ENCODE measurements at places on chromosomes 5 and 9.
A peak's percentile ranks its signal among the peaks of the same experiment; 100 is the strongest.

GRCh38 chr9:69474821-69475220, 149.8 kb downstream of the ENTREP1 start:
- no peak for DNase-seq

GRCh38 chr9:3348169-3348568, 177.6 kb downstream of the RFX3 start:
- no peak for DNase-seq

DNA sequence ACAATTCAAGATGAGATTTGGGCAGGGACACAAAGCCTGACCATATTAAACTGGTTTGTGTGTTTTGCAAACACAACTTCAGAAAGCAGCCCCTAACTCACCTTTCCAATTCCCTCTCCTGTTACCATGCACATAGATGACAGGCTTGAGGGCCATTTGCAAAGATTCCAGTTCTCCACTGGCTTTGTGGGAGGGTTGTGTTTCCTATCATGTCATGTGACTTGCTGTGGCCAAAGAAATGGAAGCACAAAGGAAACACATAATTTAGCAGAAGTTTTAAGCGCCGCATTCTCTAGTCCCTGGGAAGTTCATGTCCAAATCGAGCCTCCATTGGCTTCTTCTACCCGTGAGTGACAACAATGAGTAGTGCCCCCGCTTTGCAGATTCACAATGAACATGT, 57.9 kb upstream of the CDH6 start:
- DNase-seq = no peak

DNA sequence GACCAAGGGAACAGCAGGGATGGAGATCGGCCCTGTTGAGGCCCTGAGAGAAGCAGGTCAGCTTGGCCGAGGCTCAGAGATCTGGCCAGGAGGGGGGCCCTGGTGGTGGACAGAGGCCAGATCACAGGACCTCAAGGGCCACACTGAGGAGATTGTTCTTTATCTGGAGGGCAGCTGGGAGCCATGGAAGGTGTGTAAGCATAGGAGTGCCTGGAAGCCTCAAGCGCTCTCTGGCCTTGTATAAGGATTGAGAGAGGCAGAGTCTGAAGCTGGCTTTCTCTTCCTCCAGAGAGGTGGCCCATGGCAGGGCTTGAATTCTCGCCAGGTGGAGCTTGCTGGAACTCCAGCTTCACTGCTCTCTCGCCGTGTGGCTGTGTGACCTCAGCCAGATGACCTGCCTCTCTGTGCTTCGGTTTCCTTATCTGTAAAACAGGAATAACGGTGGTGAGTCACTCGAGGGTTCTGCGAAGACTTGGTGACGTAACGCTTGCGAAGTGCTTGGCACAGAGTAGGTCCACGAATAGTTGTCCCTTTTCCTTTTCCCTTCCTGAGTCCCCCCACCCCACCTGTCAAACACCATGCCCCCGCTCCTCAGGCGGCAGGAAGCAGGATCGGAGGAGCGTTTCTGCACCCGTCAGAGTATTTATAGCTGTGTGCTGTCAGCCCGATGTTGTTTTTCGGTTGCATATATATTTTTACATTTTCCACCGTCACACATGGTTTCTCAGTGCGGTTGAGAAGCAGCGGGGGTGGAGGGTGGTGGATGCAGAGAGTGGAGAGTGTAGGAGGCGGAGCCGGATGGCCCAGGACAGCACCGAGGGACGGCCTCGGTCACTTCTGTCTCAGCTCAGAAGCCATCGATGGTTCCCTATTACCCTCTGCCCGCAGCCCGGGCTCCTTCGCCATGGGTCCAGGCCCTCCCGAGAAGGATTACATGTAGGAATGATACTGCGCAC, 17.0 kb upstream of the CRB2 start:
- no peak for DNase-seq

- DNase-seq = no peak
Measured at GRCh38 chr9:11319538-11319937, 706.7 kb upstream of the PTPRD start.

DNA sequence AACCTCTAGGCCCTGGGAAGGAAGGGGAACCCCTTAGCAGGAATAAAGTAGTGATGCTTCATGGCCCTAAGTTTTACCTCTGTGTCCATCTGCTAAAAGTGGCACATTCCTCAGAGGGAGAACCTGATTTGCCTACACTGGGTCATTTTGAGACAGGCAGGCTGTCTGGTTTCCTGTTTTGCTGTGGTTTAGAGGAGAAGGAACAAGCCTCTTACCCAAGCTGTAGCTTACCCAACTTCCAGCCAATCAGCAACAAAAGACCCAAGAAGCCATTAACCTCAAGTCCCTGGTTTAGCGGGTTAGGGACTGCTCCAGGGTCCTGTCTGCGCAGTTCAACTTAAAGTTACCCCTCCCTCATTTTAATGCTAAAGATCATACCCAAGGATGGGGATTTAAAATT, 411.0 kb downstream of the MAT2B start:
- DNase-seq = no peak

DNA sequence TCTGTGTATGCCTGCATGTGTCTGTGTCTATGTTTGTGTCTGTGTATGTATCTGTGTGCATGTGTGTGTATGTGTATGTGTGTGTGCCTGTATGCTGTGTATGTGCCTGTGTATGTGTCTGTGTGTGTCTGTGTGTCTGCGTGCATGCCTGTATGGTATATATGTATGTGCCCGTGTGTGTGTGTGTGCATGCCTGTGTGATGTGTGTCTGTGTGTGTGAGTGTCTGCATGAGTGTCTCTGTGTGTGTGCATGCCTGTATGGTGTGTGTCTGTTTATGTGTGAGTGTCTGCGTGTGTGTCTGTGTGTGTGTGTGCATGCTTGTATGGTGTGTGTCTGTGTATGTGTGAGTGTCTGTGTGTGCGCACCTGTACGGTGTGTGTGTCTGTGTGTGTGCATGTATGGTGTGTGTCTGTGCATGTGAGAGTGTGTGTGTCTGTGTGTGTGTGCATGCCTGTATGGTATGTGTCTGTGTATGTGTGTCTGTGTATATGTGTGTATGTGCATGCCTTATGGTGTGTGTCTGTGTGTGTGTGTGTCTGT, 137.1 kb upstream of the IRX2 start:
- DNase-seq = no peak

DNA sequence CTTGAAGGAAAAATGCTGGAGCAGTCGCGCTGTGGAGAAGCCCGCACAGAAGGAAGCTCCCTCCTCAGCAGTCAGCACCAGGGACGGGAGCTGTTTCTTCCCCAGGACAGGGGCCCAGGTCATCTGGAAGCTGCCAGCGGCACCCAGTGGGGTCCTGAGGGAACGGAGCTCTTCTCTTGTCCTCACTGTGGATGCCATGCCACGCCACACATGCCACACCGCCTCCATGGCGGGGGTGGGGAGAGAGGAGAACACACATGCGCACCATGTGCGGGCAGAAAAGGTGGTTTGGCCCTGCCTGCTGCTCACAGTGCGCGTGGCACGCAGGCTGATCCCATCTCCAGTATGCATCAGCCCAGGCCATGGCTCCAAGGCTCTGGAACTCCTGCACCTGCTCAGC, 41.7 kb upstream of the ZNF354B start:
- DNase-seq = peak; percentile 32

GRCh38 chr9:113941526-113941925, 65.4 kb downstream of the ZNF618 start:
- DNase-seq = no peak

- no peak for DNase-seq
Measured at GRCh38 chr5:92939428-92939827, 641.6 kb downstream of the NR2F1-AS1 start.

Data from NCI-H1930 (cell line).